Activated CD8-positive, alpha-beta T cell treated with anti-CD3 and anti-CD28 coated beads for 36 hours (primary cell): ENCODE measurements at places on chromosomes 1 and 21. TPM values are rescaled to one million over a fixed set of nuclear protein-coding genes. Genes with fewer than 3 reads are reported as not detected.

HPCA gene
- total RNA-seq = 0.49 TPM

LCK gene
- total RNA-seq = 292 TPM

LPAR3 gene
- total RNA-seq = 0.81 TPM

DNA sequence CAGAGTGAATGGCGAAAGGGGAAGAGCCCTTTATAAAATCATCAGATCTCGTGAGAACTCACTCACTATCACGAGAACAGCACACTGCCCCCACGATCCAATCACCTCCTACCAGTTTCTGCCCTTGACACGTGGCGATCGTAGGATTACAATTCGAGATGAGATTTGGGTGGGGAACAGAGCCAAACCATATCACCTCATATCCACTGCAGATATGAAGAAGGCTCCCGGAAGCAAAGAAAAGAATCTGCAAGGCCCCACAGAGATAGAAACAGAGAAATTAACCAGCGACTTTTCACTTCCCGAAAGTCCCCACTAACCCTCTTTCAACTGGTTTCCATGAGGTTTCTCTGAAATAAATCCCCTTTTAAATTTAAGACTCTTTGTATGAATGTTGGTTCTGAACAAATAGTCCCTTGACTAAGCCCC is 86.2 kb upstream of the IRF2BP2 start:
- peak overlapping the region; percentile 11 for H3K27ac ChIP-seq
- peaks cover 2% of the 10 kb centered on the region for H3K27me3 ChIP-seq
- no peak overlapping the region for H3K4me3 ChIP-seq
- no peaks in the 10 kb centered on the region for H3K36me3 ChIP-seq
- H3K4me1 ChIP-seq = peaks cover 10% of the 10 kb centered on the region

GRCh38 chr1:40936931-40937339 is 42.6 kb upstream of the CTPS1 start:
- no peaks in the 10 kb centered on the region for H3K4me1 ChIP-seq
- DNase-seq = no peak
- H3K27me3 ChIP-seq = no peaks in the 10 kb centered on the region
- H3K4me3 ChIP-seq = no peak overlapping the region
- no peak overlapping the region for H3K27ac ChIP-seq

DNA sequence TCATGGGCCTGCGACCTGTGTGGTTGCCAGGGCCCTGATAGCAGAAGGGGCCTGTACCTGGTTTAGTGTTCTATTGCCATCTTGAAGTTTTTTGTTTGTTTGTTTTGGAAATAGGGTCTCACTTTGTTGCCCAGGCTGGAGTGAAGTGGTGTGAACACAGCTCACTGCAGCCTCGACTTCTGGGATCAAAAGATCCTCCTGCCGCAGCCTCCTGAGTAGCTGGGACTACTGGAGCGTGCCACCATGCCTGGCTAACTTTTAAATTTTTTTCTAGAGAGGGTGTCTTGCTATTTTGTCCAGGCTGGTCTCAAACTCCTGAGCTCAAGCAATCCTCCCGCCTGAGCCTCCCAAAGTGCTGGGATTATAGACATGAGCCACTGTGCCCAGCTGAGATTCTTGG is 72.9 kb downstream of the UBE2T start:
- peaks cover 19% of the 10 kb centered on the region for H3K27me3 ChIP-seq
- no peak overlapping the region for H3K4me3 ChIP-seq
- DNase-seq = no peak

GRCh38 chr1:156407344-156407743 is 38.3 kb downstream of the RHBG start:
- no peak overlapping the region for H3K4me3 ChIP-seq
- peaks cover 29% of the 10 kb centered on the region for H3K27me3 ChIP-seq
- no peaks in the 10 kb centered on the region for H3K36me3 ChIP-seq
- no peak for DNase-seq
- no peak overlapping the region for H3K27ac ChIP-seq

DNA sequence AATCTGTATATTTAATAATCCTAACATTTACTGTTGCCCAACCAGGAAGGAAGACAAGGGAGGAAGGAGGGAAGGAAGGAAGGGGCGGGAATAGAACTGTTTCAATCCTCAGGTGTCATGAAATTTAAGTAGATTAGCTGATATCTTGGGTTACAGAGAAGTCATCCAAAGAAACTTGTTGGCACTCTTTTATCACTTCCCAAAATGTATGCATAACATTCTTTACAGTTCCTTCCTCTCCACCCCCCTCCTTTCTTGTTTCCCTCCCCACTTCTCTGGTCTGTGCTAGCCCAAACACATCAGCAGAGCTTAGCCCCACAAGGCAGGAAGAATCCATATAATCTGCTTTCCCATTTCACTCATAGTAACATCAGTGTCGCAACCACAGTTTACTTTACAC is 110.9 kb downstream of the ESRRG start:
- H3K27ac ChIP-seq = no peak overlapping the region
- H3K4me1 ChIP-seq = no peaks in the 10 kb centered on the region
- H3K36me3 ChIP-seq = no peaks in the 10 kb centered on the region
- DNase-seq = no peak
- H3K27me3 ChIP-seq = no peaks in the 10 kb centered on the region

DNA sequence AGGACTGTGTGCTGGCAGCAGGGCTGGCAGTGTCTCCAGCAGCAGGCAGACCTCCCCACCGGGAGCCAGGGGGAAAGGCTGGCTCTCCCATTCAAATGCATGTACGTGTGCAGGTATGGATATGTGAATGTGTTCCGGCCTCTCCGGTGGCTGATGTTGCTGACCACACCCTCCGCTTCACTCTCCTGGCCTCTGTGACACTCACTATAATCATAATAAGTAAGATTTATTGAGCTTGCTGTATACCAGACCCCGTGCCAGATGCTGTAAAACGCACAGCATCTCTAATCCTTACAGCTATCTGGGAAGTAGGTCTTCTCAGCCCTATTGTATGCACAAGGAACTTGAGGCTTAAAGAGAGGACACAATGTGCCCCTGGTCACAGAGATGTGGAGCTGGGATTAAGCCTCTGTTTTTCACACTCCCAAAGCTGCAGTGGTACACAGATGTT is 20.5 kb upstream of the ARTN start:
- H3K27me3 ChIP-seq = no peaks in the 10 kb centered on the region
- H3K36me3 ChIP-seq = no peaks in the 10 kb centered on the region
- H3K27ac ChIP-seq = no peak overlapping the region
- DNase-seq = no peak
- H3K4me3 ChIP-seq = no peak overlapping the region

- DNase-seq = no peak
- H3K27me3 ChIP-seq = no peaks in the 10 kb centered on the region
- no peaks in the 10 kb centered on the region for H3K36me3 ChIP-seq
- no peaks in the 10 kb centered on the region for H3K4me1 ChIP-seq
- H3K4me3 ChIP-seq = no peak overlapping the region
Measured at GRCh38 chr1:243489681-243490546, 234.1 kb downstream of the SDCCAG8 start.

- DNase-seq = no peak
- peaks cover 29% of the 10 kb centered on the region for H3K27me3 ChIP-seq
- H3K27ac ChIP-seq = no peak overlapping the region
Measured at GRCh38 chr1:152343006-152343405, 16.8 kb downstream of the FLG2 start.

- H3K4me1 ChIP-seq = no peaks in the 10 kb centered on the region
- no peaks in the 10 kb centered on the region for H3K27me3 ChIP-seq
- H3K36me3 ChIP-seq = no peaks in the 10 kb centered on the region
- DNase-seq = no peak
Measured at GRCh38 chr1:14954210-14954609, 199.3 kb upstream of the TMEM51 start.

DNA sequence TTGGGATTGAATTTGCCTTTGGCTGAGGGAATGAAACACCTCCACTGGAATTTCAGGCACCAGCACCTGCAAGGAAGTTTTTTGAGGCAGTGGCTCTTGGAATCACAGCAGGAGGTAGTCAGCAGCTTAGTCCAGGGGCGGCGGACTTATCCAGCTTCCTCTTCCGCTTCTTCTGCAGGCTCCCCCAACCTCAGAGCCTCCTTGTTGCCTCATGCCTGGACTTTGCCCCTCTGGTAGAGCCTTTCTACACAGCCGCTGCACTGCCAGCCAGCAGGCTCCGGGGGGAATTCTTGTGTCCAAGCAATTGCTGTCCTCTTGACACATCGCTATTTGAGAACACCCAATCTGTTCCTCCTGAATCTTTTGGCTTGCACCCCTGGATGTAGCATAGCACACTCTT is 4.4 kb upstream of the RHEX start:
- H3K36me3 ChIP-seq = no peaks in the 10 kb centered on the region
- H3K27ac ChIP-seq = no peak overlapping the region
- peaks cover 37% of the 10 kb centered on the region for H3K4me1 ChIP-seq
- H3K4me3 ChIP-seq = no peak overlapping the region
- no peak for DNase-seq

DNA sequence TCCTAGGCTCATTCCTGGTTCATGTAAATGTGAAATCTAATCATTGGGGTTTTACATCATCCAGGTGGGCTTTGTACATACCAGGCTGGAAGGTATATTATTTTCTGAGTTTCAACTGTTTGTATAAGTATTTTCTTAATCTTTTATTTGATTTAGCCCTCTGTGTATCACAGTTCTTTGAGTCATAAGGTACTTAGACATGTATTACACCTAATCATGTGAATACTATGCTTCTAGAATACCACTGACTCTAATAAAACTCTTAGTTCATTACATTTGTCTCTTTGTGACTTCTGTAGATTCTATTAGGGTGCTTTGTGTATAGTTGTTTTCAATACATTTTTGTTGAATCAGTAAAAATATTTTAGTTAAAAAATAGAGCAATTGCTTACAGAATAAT is 92.8 kb downstream of the ZFYVE9 start:
- no peak for DNase-seq
- no peak overlapping the region for H3K4me3 ChIP-seq
- H3K4me1 ChIP-seq = peaks cover 5% of the 10 kb centered on the region
- no peaks in the 10 kb centered on the region for H3K36me3 ChIP-seq
- H3K27ac ChIP-seq = no peak overlapping the region

GRCh38 chr1:247542811-247543210 is 6.1 kb upstream of the GCSAML start:
- no peak for DNase-seq
- H3K4me3 ChIP-seq = no peak overlapping the region
- no peak overlapping the region for H3K27ac ChIP-seq
- H3K4me1 ChIP-seq = peaks cover 3% of the 10 kb centered on the region
- H3K36me3 ChIP-seq = no peaks in the 10 kb centered on the region
- peaks cover 8% of the 10 kb centered on the region for H3K27me3 ChIP-seq
